Endodermal cell (in vitro differentiated cells): ENCODE measurements at places on chromosomes 6 and 20. TPM values are rescaled to one million over a fixed set of nuclear protein-coding genes. Genes with fewer than 3 reads are reported as not detected.

The CST5 gene
- total RNA-seq = not detected in 3 replicates

The C6orf141 gene
- total RNA-seq = 0.41 and 0.81 TPM in 2 replicates

The PLG gene
- total RNA-seq = 0.29 TPM in 1 of 3 replicates, not detected in the others

The PAX1 gene
- not detected in 2 replicates for total RNA-seq

DNA sequence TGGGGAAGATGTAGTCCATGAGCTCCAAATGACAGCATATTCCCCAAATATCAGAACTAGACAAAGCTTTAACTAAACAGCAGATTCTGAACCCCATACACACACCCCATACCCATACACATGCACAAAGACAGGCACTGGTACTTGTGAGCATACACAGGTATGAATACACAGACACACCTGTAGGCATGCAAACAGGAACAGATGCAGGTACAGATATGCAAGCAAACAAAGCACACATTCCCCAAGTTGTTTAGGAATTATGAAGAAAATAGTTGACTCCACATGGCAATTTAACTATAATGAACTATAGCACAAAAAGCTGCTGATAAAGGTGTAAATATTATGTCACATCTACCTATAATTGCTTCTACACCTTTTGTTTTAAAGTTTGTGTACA lies 16.7 kb downstream of the GOPC start:
- no peak for DNase-seq

- no peak for DNase-seq
Observed at GRCh38 chr6:21767891-21768648, 174.5 kb downstream of the SOX4 start.
